ENCODE measurements at places on chromosomes 1 and 21.

GRCh38 chr1:19955534-19956170 is 23.8 kb downstream of the PLA2G2A start:
- no peak for DNase-seq

DNA sequence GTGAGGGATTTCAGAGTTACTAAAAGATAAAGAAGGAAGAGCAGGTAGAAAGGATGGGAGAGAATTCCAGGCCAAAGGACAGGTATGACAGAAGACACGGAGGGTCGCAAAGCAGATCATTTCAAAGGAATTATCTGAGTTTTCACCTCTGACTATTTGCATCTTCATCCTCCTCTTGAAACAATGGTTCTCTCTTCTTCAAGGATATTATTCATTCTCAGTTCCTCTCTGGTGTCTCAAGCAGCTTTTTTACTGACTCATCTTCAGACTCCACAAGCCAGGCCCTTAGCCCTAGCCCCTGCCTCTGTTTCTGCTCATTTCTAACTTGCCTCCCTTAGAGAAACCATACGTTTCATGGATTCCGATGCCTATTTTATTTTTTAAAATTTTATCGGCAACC is 15.0 kb downstream of the DDX59 start:
- no peak for DNase-seq

DNA sequence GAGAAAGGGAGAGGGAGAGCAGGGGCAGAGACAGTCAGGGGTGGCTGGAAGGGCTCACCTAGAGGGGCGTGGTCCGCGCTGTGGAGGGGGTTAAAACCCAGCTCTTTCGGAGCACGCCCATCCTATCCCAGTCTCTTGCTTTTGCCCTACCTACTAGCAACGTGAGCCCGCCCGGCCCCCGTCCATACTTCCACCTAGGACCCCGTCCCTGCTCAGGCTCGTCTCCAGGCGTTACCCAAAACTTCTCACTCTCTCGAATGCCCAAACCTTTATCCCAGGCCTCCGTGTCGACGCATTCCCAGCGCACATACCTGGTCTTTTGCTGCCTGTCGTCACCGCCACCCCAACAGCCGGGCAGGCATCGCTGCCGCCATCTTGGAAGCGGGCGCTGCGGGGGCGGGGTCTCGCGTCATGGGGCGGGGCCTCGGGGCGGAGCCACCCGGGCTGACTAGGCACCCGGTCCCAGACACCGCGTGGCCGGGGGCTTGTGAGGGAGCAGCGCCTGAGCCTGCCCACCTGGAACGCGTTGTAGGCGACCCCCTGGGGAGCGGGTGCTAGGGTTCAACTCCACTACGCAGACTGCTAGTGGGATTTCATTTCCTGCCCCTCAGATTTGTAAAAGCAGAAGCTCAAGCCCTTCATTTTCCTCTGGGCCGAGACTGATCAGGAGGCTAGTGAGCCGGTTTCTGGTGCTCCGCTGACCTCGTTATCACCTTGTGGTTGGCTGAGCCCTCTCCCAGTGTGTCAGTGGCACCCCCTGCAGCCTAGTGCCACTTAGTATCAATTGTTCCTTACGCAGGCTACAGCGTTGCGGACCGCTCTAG is at the start of gene B4GALT3:
Gene B4GALT3, minus strand, starts transcription at position 396 of the 824 bp plus-strand sequence. CDS start 1,447 bp downstream, outside the sequence.
- peak; percentile 59 for DNase-seq

DNA sequence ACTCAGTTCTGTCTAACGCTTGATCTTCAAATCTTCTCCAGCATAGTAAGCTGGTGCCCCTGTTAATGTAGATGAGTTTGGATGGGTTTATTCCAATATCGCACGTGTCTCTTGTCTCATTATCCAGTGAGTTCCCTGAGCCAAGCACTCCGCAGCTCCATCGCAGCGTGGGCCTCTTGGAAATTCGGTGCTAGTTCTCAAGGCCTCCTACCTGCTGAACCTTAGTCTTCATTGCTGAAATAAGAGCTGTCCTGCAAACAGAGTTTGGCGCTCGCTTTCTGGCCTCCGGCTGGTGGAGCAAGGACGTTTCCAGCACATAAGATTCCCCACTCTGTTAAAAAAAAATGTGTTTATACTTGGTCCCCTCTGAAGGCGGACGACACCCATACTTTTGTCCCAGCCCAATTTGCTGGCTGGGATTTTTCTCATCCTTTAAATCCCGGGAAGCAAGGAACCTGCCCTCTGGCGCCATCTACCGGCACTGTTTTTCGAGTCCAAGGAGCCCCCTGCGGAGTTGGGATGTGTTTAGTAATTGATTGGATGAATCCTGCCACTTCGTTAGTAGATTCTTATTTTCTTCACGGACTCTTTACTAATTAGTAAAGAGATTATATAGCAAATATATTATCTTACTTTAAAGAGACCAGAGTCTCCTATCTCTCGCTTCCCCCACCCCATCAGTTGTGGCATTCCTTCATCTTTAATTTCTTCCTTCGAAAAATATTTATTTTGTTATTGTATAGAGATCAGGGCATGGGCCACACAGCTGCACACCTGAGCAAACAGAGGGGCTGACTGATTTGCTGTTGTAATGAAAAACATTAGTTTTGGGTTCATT is 14.7 kb downstream of the JUN start:
- peak; percentile 62 for DNase-seq

GRCh38 chr1:42282867-42283583 is 52.0 kb downstream of the FOXJ3 start:
- peak; percentile 67 for DNase-seq

DNA sequence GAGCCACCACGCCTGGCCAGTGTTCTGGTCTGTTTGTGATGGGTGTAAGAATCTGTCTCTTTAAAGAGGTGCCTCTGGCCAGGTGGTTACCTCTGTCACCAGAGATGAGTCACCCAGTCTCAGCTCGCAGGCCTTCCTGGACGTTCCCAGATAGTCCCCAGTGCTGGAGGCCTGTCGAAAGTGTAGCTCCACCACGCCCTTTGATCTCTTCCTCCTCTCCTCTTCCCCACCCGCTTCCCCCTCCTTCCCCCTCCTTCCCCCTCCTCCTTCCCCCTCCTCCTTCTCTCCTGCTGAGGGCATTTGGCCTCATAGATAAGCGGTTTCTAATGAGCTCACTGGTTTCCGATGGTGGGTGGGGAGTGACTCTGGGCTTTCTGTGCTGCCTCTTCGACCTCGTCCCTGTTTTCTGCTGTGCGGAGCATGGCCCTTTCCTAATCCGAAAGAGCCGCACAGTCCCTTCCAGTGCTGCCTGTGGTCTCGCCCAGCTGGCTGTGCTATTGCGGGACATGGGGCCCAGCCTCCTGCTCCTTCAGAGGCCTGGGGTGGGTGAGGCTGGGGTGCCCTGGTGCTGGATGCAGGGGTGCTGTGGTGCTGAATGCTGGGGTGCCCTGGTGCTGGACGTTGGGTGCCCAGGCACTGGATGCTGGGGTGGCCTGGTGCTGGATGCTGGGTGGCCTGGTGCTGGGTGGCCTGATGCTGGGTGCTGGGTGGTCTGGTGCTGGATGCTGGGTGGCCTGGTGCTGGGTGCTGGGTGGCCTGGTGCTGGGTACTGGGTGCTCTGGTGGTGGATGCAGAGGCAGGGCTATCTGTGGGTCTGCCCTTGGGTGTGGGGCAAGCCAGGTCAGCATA is 19.2 kb downstream of the AGPAT3 start:
- no peak for DNase-seq

Measured in HCEC 1CT (cell line).